ENCODE measurements at places on chromosomes 1 and 21.

DNA sequence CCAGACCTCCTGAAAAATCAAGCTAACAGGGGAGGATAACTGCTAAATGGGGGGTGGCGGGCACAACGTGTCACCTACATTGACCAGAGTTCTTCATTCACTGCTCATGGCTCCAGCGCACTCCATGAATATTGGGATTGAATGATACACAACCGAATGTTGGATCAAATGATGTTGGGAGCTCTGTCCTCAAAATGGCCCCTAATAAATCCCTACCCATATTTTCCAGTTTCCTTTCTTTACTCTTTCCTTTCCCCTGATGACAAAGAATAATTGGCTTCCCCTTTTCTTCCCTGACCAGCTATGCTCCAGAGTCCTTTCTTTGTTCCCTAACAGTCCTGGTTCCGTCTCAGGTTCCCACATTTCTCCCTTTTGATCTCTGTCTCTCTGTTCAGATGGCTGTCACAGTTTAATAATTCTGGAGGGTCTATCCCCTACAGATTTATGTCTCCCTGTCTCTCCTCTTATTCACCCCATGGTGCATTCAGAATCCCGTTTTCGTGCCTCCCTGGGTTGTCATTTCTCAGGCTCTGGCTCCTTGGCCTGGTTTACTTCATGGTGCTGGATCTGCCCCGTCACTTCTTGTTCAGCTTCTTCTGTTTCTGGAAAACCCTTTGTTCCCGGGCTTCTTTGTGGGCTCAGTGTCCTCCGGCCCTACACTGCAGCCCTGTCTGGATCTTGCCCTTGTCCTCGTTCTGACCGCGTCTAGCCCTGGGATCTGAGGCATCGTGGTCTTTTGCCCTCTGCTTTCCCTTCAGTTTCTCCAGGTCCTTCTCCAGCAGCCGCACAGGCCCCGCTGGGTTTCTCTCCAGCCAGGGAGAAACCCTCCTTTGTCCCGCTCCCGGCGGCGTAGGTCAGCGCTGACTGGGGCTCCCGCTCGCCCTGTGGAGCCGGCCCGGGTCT lies 78.3 kb downstream of the NDUFS5 start:
- no peak for DNase-seq

DNA sequence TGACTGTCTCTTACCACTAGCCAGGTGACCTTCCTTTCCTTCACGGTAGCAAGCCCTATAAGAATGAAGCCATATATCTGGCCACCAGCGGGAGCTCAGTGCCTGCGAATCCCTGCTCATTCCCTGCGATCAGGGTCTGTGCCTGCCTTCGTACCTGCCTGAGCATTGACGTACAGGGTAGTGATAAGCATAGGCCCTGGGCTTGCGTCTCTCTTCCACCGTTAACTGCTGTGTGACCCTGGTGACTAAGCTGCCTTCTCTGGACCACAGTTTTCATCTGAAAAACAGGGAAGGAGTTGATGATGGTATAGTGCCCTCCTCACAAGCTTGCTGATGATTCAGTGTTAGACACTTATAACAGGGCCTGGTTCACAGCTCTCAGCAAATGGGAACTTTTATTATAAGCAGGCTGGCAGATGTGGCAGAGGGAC lies 4.1 kb downstream of the ZC3H12A start:
- no peak for DNase-seq

- no peak for DNase-seq
These were observed 74.7 kb upstream of the KCNK2 start for GRCh38 chr1:215007880-215008279.

DNA sequence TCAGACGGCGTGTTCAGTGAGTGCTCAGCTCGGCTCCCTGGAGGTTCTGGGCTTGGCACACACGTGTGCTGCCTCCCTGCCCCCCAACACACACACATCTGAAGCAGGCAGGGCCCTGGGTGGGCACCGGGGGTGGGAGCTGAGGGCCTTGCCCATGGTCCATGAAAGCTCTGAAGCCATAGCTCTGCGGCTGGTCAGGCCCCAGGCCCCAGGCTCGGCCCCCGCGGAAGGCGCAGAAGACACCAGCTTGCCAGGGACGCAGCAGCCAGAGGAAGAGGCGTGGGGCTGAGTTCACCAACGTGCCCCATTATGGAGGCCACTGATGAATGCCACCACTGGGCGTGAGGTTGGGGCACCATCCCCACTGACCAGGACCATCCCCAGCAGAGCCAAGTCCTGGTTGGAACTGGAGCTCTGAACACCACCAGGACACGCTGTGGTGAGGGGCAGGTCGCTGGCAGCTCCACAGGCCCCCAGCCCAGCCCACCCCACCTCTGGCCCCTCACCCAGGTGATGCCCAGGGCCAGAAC lies 4.2 kb downstream of the AURKAIP1 start:
- DNase-seq: no peak

DNA sequence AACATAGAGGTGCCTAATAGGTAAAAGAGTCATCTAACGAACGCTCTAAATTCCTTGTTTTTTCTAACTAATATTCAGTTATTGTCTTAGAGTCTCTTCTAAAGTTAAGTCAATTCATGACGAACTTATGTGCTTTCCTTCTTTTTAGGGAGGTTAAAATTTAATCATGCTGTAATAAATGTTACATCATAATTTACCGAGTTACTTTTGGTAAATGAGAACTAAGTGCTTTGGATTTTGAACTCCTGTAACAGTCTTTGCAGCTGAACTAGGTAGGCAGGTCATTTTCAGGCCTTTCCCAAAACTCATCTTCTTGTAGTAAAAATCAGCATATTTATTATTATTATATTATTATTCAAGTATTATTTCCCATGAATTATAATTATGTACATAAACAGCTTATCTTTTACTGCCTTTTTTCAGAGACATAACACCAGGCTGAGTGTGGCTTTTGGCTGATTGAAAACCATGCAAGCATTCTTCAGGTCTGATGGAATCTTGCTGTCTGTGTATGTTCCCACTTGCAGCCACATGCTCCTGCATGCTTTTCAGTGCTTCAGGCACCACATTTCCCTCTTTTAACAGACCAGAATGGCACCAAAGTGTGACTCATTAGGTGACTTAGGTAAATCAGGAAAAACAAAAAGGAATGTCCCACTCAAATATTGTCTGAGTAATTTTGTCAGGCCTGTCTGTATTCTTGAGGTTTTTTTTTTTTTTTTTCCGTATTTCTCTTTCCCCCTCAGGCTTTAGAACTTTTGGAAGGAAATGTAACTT lies 81.0 kb upstream of the CD55 start:
- DNase-seq: no peak

GRCh38 chr1:209382231-209383100 lies 201.0 kb upstream of the CAMK1G start:
- DNase-seq: no peak

DNA sequence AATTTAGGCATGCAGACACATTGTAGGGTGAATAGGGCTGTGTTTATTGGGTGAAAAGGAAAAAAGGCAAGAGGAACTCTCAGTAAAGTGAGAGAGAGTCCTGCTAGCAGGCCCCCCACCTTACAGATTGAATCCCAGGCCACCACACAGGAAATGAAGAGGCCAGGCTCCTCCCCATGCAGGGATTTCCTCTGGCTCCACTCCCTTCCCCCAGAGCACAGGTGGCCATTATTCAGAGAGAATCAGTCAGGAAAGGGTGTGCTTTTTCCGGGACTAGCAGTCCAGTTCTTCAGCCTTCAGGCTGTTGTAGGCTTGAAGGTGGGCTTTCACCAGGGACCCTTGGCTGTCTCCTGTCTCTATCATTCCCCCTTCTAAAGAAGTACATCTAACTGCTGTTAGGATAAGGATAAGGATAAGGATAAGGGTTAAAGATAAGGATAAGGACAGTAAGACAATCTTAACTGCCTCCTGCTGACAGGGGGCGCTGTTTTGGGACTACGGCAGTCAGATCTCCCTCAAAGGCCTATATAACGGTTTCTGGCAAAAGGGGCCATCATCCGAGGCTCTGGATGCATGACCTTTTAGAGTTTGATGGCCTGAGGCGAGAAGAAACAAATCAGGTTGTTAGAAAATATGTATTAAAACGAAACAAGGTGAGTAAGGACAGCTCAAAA lies 26.3 kb downstream of the ZNF648 start:
- peak; percentile 62 for DNase-seq

DNA sequence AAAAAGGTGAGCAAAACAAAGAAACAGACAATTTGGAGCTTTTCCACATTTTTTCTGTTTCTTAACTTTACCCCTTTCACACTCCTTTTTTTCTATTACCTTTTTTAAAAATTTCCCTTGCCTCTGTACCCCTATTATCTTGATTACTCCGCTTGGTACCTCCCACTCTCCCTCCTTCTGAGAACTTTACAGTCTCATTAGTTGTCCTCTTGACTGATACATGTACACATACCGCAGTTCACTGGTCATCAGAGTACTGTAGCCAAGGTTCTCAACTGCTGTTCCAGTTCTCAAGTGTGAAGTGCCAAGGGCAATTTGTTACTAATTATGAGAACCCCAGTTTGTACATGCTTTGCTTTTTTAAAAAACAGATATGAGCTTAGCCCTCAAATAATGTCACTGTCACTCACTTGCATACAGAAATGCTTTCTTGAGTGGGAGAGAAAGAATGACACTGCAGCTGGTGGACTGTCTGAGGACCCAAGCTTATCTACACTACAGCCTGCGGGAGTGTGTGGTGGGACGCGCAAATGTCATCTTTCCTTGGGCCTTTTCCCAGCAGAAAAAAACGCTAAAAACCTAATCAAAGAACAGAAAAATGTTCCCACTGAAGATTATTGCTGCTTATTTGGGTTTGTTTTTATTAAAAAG lies 160.8 kb downstream of the DISP1 start:
- DNase-seq: no peak

DNA sequence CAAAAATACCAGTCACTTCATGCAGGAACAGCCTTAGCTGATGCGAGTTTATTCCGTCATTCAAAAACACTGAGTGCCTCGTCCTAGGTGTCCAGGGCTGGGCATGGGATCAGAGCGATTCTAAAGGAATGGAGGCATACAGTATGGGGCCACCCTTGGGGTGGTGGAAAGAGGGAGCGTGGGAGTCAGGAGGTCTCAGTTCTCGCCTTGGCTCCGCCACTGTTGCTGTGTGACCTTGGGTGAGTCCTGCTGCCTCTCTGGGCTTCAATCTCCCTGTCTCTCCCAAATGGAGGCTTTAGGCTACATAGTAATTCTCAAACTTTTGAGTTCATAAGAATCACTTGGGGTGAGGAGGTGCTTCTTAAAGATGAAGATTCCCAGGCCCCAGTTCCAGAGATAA lies 44.0 kb downstream of the OPRD1 start:
- DNase-seq: no peak

DNA sequence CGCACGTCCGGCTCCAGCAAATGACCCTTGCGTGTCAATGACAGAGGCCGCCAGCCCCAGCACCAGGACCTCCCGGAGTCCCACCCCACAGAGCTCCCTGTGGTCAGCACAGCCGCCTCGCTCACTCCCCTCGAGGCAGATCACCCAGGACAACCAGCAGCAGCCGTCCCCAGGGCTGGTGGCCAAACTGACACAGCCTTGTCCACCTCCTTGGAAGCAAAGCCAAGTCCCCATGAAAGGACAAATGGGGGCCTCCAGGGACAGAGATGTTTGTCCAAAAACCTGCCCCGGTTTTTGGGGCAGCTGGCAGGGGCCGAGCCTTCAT lies 2.1 kb downstream of the KRTAP10-10 start:
- DNase-seq: no peak

- DNase-seq: no peak
These were observed 66.9 kb downstream of the ST6GALNAC5 start for GRCh38 chr1:76933847-76934815.

DNA sequence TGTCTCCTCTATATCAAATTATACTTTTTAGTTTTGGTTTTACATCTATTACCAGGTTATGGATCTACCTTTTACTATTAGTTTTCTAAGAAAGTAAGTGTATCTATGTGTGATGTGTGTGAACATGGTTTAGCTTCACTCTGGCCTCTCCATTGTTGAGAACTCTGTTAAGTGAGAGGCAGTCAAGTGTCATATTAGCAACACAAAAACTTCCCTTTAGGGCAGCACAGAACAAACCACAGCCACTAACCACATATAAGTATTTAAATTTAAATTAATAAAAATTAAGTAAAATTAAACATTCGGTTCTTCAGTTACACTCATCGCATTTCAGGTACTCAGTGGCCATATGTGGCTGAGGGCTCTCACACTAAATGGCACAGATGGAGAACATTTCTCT lies 96.6 kb downstream of the DPYD start:
- no peak for DNase-seq

- DNase-seq: no peak
These were observed 86.1 kb downstream of the BRINP3 start for GRCh38 chr1:190391582-190391981.

- DNase-seq: no peak
These were observed 29.9 kb upstream of the PPP1R15B start for GRCh38 chr1:204441558-204441957.

DNA sequence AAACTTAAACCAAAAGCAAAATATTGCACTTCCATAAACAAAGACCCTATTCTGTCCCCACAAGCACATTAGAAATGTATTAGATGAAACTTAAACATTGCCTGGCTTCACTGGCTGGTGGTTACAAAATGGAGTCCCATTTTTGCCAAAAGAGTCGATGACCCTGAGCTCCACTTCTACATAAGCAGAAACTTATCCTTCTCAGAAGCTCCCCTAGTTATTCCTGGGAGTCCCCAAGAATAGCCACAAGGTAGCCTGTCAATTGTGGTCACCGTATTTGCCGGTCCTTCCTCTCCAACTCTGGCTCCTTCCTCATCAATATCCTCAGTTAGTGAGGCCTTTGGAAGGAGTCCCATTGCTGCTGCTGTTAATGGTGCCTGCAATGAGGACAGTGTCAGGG lies 37.3 kb downstream of the CDCP2 start:
- no peak for DNase-seq

DNA sequence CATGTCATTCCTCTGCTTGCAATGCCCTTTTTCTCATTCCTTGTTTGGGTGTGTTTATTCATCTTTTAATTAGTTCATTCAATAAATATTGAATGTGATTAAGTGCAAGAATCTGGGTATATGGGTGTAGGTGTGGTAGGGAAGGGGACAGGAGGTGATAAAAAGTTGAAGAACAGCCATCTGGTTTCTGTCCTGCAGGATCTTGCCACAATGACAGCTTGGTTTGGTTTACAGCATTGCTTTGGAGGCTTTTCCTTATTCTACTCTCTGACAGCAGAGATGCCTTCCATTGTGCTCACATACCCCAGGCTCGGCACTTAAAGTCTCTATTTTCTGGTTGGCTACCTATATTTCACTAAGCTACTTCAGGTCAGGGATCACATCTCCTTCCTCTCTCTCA lies 3.0 kb upstream of the REG4 start:
- DNase-seq: no peak

- no peak for DNase-seq
These were observed 37.7 kb upstream of the BCL10 start for GRCh38 chr1:85313888-85314696.

GRCh38 chr1:82399093-82399492 lies 598.4 kb downstream of the ADGRL2 start:
- no peak for DNase-seq

DNA sequence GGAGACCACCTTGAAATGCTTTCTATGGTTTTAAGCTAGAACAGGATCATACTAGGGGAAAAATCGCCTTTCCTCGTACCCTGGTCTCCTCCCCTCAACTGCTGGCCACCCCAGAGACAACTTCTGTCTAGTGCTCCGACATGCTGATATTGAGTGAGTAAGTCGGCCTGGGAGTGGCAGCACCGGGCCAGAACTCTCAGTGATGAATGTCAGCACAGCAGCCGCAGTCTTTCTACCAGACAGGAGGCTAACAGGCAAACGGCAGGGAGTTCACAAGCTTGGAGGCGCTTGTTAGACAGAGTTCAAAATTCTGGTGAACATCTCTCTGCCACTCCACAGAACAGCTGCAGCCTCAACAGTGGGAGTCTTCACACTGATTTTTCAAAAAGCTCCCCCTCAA lies 716.9 kb downstream of the ADGRL2 start:
- DNase-seq: no peak

All from HAP-1 (cell line).